ENCODE measurements at places on chromosomes 12 and 14. TPM values are rescaled to one million over a fixed set of nuclear protein-coding genes. Genes with fewer than 3 reads are reported as not detected.

DNA sequence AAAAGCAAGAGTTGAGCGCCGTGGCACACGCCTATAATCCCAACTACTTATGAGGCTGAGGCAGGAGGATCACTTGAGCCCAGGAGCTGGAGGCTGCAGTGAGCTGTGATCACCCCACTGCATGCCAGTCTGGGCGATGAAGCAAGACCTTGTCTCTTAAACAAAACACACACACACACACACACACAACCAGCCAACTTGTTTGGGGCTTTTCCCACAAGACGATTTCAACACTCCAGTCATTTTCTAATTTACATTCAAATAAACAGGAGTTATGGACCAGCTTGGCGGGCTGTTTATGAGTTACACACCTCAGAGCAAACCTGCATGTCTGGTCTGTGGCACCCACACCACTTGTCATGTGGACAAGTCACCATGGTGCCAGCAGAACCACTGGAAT is 6.7 kb downstream of the GLTP start:
- no peak for DNase-seq

DNA sequence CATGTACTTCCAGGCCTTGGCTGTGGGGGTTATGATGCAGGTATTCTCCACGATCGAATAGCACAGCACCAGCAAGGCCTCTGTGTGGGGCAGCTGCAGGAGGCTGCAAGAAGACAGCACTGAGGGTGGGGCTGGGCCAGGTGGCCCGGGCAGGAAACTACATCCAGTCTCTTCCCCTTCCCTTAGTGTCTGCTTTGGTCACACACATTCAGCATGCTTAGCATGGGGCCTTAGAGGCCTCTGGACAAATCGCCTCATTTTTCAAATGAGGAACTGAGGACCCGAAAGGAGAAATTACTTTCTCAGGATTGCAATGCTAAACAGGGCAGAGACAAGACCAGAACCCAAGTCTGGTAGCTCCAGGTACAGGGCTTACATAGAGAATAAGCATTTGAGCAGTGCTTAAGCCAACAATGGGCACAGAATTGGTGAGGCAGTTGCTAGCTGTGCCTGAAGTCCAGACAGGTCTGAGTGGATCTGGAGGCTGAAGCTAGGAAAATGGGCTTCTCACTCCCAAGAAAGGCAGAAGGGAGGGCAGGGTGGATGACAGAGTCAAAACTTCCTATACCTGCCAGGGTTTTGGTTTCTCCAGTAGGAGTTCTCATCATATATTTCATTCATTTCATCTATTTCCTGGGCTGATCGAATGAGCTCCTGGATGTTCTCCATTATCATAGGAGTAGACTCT is 3.5 kb downstream of the ACRBP start:
- DNase-seq: no peak

KRT71 gene
- not detected for total RNA-seq

KLHL33 gene
- 3.6 TPM for total RNA-seq

AMIGO2 gene
- 20.2 TPM for total RNA-seq

PLEK2 gene
- 0.85 TPM for total RNA-seq
